ENCODE measurements at places on chromosomes 4 and X. TPM values are rescaled to one million over a fixed set of nuclear protein-coding genes. Genes with fewer than 3 reads are reported as not detected.

The C4orf51 gene
- total RNA-seq, result not detected

The BRS3 gene
- not detected for total RNA-seq

The CTAG2 gene
- not detected for total RNA-seq

The MTNR1A gene
- total RNA-seq, result not detected

The TEX11 gene
- not detected for total RNA-seq

The ETDC gene
- total RNA-seq, result not detected

The CCDC120 gene
- total RNA-seq, result 0.69 TPM

The ZNF275 gene
- total RNA-seq, result 6.9 TPM

The SNX12 gene
- total RNA-seq, result 85.4 TPM

The ADH1B gene
- 0.62 TPM for total RNA-seq

The MAGEB17 gene
- not detected for total RNA-seq

The PWWP3B gene
- total RNA-seq, result not detected

The FOXP3 gene
- 0.34 TPM for total RNA-seq

The SPANXN3 gene
- total RNA-seq, result not detected

The SYTL5 gene
- total RNA-seq, result 0.36 TPM

The BGN gene
- not detected for total RNA-seq

The ALPK1 gene
- 26.8 TPM for total RNA-seq

The USP26 gene
- not detected for total RNA-seq

The RHOXF2 gene
- not detected for total RNA-seq

Measured in melanocyte of skin (primary cell).